ENCODE measurements at places on chromosomes 7 and 10.

DNA sequence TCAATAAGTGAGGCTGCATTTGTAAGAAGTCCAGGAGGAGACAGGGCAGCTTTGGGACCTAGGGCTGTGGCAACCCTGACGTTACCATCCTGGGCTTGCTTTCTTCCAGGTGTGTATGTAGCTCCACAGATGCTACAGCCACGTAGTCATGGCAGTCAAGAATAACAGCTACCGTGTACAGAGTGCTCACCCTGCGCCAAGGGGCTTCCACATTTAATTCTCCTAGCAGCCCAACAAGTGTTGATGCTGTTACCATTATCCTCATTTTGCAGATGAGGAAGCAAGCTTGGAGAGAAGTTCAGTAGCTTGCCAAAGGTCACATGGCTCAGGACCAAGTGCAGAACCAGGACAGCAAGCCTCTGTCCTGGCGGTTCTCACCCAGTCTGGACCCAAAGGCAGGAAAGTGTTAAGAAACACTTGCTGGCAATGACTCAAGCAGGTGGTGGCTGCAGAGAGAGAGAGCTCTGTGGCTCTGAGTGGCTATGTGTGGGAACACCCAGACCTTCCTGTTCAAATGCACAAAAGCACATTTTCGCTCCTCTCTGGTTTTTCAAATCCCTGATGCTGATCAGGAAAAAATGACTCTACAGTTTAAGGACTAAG is 89.8 kb downstream of the CREM start:
- DNase-seq, result peak; percentile 3

GRCh38 chr7:43769791-43770465 is 11.4 kb downstream of the BLVRA start:
- DNase-seq, result no peak

DNA sequence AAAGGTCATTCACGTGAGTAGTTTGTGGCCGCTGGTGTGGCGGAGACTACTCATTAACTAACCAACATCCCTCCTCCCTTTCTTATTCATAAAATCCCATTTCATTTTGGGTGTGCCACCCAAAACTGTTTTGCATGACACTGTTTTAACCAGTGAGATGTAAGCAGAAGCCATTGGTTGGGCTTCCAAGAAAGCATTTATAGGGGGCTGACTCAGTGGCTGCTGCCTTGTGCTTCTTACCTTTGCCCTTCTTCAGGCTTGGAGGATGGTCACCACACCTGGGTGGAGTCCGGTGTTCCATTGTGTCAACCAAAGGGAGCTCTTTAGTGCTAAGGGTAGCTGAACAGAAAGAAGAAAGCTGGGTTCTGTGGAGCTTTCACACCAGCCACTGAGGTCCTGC is 37.2 kb upstream of the EPC1 start:
- no peak for DNase-seq

- DNase-seq, result no peak
Measured at GRCh38 chr10:74641659-74642058, 184.7 kb upstream of the KAT6B start.

GRCh38 chr10:20993389-20993788 is 96.3 kb upstream of the NEBL start:
- DNase-seq, result no peak

- no peak for DNase-seq
Measured at GRCh38 chr10:123519861-123520260, 146.3 kb upstream of the GPR26 start.

- no peak for DNase-seq
Measured at GRCh38 chr7:150432915-150433892, 17.2 kb upstream of the GIMAP8 start.

DNA sequence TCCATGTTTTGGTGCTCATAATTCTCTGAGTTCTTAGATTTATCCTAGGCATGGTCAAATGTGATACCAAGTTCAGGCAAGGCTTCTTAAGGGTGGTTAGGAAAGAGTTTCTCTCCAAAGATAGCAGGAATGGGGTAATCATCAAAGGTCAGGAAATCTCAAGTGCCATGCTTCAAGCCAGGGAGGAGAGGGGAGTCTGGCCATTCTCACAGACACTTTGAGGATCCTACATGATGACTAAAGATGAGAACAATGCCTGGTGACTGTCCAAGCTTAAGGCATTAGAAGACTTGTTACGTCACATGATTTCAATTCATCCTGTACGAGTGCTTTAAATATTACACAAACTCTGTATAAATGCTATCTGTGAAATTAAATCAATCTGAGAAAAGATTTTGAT is 59.4 kb downstream of the POM121L12 start:
- no peak for DNase-seq

- DNase-seq, result no peak
Measured at GRCh38 chr7:130593033-130593432, 75.5 kb downstream of the COPG2 start.

- no peak for DNase-seq
Measured at GRCh38 chr7:121494516-121494915, 98.4 kb upstream of the FAM3C start.

- no peak for DNase-seq
Measured at GRCh38 chr10:29411666-29412315, 122.9 kb downstream of the LYZL1 start.

DNA sequence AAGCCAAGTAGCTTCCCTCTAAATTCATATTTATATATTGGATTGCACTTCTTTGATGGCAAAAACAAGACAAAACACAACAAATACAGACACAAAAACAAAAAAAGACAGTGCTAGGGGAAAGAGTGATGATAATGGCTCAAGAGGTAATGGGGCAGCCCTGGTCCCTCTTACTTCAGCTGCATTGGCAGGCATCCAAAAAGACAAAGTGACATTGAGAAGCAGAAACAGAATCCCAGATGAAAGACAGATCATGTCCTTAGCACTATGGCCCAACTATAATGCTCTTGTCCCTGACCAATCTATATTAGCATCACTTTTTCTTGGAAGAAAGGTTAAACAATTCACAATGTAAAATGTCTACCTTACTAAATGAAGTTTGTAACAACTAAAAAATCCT is 76.2 kb downstream of the GPR85 start:
- DNase-seq, result no peak

GRCh38 chr10:49277973-49278372 is 21.0 kb upstream of the C10orf71 start:
- DNase-seq, result no peak

GRCh38 chr7:121000081-121000983 is 11.8 kb downstream of the CPED1 start:
- DNase-seq, result no peak

GRCh38 chr10:361203-362081 is 226.2 kb downstream of the ZMYND11 start:
- DNase-seq, result no peak

- peak; percentile 2 for DNase-seq
Measured at GRCh38 chr10:3482200-3482993, 302.6 kb downstream of the KLF6 start.

GRCh38 chr7:101112233-101112632 is 14.7 kb upstream of the SERPINE1 start:
- no peak for DNase-seq

DNA sequence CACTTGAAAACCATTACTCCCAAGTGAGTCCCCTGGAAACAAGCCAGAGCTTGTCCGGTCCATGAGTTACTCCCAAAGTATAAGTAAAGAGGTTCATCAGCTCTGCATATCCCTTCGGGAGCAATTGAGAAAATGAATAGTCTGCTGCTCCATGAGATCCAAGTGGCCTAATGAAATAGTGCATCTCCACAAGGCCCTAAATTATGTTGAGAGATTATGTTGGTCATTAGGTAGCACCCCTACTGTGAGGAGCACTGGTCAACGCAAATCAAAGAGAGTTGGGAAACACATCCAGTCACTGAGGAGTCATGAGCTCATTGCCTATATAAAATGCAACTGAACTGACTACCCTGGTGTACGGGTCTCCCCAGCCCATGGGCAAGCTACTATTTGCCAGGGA is 205.5 kb upstream of the AOAH start:
- no peak for DNase-seq

GRCh38 chr7:150948791-150949251 is 29.3 kb downstream of the KCNH2 start:
- DNase-seq, result no peak
